ENCODE measurements at places on chromosomes 3 and 15.

DNA sequence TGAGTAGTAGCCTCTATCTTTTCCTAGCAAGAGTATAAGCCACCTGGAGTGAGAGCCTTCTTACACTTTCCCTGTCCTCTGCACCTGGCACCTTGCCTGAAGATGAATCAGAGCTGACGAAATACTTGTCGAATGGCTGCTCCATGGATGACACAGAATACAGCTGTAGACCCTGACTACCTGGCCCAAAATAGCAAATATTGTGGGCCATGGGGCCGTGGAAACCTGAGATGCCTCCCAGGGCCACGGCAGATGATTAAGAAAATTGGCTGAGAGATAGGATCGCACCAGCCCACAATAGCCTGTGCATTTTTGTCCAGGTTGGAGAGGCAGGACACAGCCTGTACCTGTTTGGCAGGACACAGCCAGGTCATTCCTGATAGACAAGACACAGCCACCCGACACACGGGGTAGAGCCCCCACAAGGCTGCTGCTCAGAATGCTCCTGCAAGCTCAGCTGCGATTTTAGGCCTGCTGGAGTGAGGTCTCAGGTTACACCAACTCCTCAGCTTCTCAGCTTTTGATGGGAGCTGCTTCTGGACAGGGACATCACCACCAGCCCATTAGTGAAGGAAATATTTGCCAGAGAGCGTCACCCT lies 22.9 kb upstream of the TPM1 start:
- DNase-seq = no peak

DNA sequence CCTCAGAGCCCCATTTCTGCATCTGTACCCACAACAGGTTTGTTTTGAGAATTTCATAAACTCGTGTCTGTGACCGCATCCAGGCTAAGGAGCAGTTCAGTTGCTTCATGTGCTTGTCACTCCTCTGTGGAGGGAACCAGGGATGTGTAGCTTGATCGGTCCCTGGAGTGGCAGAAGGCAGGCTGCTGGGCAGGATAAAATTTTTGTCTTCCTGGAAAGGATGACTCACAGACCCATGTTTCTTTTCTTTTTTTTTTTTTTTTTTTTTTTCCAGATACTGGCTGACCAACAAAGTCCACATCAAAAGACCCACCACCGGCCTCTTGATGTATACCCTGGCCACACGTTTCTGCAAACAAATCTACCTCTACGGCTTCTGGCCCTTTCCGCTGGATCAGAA lies 70.1 kb downstream of the ST8SIA2 start:
- DNase-seq = no peak

DNA sequence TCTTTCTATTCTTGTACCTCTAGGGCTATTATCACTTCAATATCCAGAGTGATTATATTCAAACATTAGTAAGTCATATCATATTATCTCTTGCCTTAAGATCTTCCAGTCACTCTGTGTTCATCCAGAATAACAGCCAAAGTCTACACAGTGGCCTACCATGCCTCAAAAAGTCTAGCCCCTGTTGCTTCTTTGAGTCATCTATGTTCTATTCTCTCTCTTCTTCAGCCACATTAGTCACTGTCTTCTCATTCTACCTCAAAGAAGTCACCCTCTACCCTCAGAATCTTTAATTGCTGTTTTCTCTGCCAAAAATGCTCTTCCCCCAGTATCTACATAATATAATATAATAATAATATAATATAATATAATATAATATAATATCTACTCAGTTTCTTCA lies 356.0 kb downstream of the NLGN1 start:
- no peak for DNase-seq

- no peak for DNase-seq
These were observed 39.2 kb downstream of the RAB27A start for GRCh38 chr15:55250392-55250791.

DNA sequence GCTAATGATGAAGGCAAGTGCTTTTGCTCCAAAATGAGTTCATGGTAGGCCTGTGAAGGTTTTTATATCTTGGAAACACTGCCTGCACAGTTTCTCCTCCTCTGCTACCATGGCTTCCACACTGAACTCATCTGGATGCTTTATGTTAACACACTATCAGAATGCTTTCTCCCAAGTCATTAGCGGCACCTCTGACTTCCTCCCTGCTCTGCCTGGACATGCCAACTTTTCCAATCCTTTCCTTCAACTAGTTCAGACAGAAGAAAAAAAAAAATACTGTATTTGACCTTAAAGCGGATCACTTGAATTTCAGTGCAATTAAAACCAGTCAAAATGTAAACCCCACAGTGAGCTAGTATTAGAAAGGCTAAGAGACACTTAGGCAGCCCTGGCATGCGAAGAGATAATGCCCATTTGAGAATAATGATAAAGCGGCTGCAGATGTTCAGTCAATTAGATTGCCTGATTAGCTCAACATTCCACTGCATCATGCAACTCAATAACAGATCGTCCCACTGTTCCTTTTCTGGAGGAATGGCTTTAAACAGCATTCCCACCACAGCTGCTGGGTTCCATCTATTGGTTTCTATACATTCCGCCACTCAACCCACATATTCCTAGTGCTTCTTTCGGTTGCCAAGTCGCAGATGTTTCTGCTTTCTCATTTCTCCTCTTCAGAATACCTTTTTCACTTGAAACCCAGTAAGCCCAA lies 51.7 kb downstream of the CNTN3 start:
- no peak for DNase-seq

DNA sequence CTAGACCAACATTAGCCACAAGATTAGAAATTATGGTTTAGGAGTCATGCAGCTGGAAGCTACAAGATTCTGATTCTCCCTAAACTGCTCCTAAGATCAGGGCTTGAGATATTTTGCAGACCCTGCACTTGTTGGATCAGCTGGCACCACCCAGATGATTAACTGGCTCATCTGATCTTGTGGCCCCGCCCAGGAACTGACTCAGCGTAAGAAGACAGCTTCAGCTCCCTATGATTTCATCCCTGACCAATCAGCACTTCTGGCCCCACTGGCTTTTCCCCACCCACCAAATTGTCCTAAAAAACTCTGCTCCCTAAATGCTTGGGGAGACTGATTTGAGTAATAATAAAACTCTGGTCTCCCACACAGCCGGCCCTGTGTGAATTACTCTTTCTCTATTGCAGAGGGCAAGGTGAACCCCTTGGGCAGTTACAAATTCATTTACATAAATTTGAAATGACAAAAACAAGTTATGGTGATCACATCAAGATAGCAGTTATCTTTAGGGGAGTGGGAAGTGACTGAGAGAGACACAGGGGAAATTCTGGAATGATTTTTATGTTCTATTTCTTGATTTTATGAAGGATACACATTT lies 76.5 kb downstream of the CD200R1L start:
- DNase-seq = no peak

- DNase-seq = no peak
These were observed 63.3 kb downstream of the ULK4 start for GRCh38 chr3:41898631-41899030.

GRCh38 chr3:12472000-12472610 lies 12.2 kb upstream of the TSEN2 start:
- DNase-seq = no peak

- DNase-seq = no peak
These were observed 83.0 kb downstream of the RSL24D1 start for GRCh38 chr15:55113736-55114135.

DNA sequence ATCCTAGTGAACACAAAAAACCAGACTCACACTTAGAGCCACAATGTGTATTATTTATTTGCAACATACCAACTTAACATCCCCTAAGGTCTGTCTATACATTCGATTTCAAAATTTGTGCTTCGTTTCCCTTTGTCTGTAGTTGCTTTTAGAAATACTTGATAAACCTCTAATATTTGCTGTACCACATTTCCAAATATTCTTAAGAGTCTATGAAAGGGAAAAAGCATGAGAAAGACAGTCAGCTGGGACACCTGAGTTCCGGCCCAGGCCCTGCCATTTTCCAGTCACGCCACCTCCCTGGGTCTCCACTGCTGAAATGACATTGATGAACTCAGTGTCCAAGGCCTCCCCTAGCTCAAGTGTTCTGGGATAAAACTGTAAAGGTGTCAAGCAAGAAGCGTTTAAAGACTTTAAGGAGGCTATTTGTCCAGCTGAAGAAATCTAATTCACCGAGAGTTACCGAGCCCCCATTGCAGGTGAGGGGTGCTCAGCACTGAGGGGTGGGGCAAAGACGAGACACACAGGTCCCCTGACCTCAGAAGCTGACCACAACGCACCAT lies 26.6 kb downstream of the LRRC2 start:
- no peak for DNase-seq

DNA sequence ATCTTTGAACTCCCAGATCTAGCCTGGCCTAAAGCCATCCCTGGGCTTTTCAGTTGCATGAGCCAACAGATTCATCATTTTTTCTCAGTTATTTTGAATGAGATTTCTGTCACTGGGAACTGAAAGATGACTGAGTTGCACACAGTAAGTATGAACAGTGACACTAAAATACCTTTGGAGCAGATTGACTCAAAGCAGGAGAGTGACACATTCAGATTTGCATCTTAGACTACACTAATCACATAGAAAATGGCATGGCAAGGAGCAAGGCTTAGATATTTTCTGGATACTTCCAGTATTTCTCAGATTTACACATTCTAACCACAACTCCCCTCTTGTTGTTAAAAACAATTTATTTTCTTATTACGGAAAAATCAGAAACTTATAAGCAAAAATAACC lies 32.8 kb downstream of the SEC62 start:
- no peak for DNase-seq

DNA sequence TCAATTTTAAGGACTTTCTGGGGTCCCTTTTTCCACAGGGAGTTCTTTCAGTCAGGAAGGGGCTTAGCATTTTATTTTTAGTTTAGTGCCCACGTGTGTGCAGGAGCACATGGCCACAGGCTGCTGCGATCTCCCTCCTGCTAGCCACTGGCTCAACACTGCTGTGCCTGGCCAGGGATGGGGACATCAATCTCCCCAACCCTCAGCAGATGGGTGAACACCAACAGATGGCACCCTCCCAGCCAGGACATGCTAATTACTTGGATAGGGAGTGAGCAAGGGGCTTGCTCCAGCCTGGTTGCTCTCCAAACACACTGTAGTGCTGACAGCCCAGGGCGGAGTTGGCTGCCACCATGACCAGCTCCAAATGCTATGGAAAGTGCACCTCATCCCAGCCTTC lies 7.4 kb upstream of the RIOX2 start:
- DNase-seq = no peak

DNA sequence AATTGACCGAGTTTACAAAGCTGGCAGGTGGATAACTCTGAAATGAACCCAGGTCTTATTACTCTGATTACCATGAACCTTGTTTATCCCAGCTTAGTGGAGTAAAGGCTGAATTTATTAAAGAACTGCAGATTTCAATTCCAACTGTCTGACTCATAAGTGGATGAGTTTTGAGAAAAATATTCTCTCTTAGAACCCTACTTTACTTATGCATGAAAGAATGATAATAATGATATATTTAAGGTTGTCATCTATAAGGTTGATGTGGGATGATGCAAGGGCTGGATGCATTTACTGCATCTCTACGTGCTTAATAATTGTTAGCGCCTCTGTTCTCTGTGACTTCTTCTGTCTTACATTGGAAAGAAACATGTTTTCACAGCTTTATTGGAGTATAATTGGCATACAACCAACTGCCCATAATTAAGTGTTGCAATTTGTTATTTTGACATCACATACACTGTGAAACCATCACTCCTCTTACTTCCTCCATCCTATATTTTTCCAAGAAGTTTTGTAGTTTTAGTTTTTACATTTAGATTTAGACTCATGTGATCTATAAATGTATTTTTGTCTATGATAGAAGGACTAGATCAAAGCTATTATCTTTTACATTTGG lies 771.2 kb upstream of the ARRDC4 start:
- no peak for DNase-seq

DNA sequence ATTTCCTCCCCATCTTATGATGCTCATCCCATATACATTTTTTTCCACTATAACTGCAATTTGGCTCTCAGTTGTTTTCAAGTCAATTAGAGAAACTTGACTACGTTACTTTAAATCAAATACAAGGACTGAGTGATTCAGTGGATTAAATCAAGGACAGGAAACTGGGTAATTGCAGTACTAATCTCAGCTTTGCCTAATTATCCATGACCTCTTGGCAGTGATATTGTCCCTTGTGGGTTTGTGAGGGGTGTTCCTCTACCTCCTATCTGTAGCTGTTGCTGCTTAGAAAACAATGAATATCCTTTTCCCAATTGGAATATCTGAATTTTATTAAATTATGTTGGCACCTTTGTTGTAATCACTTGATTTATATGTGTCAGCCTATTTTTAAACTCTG lies 79.4 kb downstream of the ZPLD1 start:
- DNase-seq = no peak

- DNase-seq = no peak
These were observed 125.1 kb downstream of the SHQ1 start for GRCh38 chr3:72722930-72723726.

GRCh38 chr15:92044203-92044909 lies 190.8 kb downstream of the SLCO3A1 start:
- no peak for DNase-seq

DNA sequence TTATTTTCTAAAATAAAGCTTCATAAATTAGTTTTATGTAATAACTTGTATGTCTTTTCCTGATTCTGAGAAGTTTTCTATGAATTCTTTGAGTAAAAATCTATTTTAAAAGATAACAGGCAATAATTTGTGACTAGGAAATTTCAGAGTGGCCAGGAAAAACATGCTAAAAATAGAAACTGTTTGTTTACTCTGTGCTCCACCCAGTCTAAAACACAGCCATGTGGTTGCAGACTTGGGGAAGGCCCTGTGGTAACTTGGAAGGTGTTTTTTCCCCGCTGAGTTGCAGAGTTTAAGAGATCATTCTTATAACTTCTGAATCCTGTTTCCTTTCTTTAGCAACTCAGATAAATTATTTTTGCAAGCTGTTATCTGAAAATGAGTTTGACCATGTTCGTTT lies 21.9 kb downstream of the PLCL2 start:
- no peak for DNase-seq

GRCh38 chr15:33955945-33956344 lies 12.4 kb upstream of the CHRM5 start:
- DNase-seq = no peak

- DNase-seq = peak; percentile 58
These were observed 57.8 kb upstream of the HRH1 start for GRCh38 chr3:11096266-11097139.

- no peak for DNase-seq
These were observed 50.7 kb upstream of the AP4E1 start for GRCh38 chr15:50857763-50858162.

- no peak for DNase-seq
These were observed 44.4 kb downstream of the FAM174B start for GRCh38 chr15:92611150-92611549.

- no peak for DNase-seq
These were observed 12.9 kb downstream of the EDC3 start for GRCh38 chr15:74682954-74683353.

GRCh38 chr15:52733088-52733487 lies 53.9 kb upstream of the ATOSA start:
- no peak for DNase-seq

- no peak for DNase-seq
These were observed 10.7 kb downstream of the SLC33A1 start for GRCh38 chr3:155843569-155843968.

- no peak for DNase-seq
These were observed 91.8 kb downstream of the LIPC start for GRCh38 chr15:58523634-58524033.
